ENCODE measurements at places on chromosomes 5 and 9.

DNA sequence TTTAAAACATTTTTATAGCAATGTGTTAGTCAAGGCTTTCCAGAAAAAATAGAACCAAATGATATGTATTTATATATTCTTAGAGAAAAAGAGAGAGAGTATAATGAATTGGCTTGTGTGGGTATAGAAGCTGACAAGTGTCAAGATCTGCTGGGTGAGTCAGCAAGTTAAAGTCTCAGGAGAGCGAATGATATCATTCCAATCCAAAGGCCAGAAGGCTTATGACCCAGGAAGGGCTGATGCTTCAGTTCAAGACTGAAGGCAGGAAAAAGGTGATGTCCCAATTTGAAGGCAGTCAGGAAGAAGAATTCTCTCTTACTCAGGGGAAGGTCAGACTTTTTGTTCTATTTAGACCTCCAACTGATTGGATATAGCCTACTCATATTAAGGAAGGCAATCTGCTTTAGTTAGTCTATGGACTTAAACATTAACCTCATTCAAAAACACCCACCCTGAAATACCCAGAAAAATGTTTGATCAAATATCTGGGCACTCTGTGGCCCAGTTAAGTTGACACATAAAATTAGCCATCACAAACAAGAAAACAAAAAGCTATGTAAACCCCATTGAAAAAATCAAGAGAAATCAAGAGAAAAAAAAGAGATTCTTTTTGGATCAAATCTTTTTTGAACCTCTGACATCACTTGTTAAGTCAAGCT is 189.6 kb downstream of the PIK3R1 start:
- DNase-seq, result no peak

GRCh38 chr9:130036099-130036498 is 6.9 kb downstream of the FNBP1 start:
- no peak for DNase-seq

DNA sequence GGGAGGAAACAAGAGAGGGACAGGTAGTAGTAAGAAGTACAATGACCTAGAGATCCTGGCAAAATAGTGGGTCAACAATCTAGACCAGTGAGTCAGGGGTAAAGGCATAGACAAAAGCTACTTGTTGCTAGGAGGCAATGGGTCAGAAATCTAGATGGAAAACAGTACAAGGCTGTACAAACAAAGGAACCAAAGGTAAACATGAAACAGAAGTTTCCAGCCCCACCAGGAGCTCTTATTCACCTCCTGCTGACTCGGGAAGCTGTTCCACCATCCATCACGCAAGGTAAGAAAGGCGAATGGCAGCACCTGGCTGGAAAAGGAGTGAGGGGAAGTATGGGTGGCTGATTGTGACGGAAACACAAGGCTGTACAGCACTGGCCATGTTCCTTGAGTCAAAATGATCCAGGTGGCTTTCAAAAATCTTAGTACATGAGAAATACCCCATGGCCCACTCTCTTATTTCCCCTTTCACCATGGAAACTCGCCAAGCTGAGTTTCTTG is 70.5 kb upstream of the RAI14 start:
- no peak for DNase-seq

DNA sequence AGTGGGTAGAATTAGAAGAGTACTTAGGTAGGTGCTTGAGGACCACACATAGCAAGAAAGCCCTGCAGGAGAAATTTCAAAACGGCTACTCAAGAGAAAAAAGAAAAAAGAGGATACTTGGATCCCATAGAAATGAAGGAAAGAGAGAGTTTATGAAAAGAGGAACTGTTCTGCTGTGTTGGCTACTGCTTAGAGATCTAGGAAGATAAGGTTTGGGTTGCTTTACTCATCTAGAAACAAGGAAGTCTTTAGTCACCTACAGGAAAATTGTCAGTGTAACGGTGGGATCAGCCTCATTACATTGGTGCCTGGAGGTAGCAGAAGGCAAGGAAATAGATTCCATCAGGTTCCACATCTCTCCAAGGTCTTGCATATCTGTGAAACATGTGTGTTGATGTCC is 14.8 kb upstream of the C5orf46 start:
- no peak for DNase-seq

DNA sequence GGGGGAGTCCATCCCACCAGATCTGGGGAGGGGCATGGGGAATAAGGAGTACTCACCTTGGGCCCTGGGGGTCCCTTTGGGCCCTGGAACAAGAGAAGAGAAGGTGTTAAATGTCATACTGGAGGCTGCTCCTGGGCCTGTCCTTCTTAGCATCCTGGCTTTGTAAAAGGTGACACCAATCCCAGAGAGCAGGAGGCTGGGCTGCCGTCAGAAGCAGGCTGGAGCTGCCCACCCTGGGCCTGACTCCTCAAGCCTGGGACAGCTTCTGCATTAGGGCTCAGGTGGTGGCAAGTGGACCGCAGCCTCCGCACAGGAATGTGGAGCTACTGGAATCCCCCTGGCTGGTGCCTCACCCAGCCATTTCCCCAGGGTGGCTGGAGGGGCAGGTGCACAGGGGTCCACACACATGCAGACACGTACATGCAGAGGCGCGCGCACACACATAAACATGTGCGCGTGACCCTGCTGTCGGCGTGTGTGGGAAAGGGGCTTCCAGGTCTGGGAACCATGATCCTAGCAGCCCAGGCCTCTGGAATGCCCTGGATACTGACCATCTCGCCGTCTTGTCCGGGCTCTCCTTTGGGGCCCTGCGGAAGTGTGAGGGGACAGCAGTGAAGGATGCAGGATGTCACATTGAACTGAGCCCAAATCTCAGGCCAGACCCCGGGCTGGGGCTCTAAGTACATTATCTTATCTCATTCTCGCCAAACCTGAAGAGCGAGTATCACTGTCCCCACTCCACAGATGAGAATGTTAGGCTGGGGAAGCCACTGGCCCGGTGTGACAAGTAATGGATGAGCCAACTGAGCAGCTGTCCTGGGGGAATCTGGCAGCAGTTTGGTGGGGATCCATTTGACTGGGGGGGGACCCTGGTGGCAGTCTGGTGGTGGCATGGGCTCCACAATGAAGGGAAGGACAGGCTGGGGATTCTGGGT is 29.3 kb upstream of the PHYKPL start:
- DNase-seq, result no peak

DNA sequence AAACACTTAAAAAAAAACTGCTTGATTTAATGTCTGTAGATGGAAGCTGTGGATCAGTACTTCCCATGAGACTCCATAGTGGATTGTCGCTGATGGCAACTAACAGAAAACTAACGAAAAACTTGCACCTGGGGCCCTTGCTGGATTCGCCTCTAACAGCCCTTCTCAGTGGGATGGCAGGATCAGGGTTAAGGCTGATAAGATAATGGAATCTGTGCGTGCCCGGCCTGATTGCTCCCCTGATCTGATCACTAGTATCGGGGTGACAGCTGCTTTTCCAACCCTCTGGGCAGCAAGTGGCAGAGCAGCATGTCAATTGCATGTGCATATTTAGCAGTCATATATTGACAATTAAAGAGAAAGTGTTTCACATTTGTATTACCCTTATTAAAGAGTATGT is 185.8 kb upstream of the ELAVL2 start:
- DNase-seq, result no peak

- DNase-seq, result no peak
Measured at GRCh38 chr9:106146066-106146840, 451.9 kb downstream of the TMEM38B start.

DNA sequence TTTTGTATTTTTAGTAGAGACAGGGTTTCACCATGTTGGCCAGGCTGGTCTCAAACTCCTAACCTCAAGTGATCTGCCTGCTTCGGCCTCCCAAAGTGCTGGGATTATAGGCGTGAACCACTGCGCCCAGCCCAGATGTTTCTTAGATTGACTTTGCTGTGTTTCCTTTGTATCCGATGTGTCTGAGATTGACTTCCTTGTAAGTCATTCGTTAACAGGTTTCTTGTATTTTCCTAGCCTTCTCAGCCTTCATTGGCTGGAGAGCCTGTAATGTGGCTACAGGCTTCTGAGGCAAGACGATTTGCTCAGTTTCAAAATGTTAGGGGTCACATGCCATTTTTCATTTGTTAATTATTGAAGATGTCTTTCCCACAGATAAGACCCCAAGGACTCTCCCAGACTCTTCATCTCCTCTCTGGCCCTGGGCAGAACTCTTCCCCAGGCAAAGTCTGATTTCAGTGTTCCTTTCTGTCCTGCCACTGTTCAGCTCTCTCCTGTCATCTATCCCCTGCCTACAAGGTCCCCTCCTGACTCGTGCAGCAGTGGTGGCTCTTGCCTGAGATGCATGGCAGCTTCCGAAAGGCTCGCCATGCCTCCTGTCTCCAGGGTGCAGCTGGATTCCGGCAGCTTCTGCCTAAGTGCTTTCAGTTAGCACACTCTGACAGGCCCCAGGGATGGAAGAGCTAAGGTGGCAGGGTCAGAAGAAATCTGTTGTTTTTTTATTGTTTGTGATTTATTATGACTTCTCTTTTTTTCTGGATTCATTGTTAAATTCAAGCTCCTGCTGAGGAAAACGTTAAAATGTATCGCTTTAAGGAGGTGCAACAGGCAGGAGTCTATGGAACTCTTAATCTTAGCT is 206.4 kb downstream of the AOPEP start:
- DNase-seq, result no peak

DNA sequence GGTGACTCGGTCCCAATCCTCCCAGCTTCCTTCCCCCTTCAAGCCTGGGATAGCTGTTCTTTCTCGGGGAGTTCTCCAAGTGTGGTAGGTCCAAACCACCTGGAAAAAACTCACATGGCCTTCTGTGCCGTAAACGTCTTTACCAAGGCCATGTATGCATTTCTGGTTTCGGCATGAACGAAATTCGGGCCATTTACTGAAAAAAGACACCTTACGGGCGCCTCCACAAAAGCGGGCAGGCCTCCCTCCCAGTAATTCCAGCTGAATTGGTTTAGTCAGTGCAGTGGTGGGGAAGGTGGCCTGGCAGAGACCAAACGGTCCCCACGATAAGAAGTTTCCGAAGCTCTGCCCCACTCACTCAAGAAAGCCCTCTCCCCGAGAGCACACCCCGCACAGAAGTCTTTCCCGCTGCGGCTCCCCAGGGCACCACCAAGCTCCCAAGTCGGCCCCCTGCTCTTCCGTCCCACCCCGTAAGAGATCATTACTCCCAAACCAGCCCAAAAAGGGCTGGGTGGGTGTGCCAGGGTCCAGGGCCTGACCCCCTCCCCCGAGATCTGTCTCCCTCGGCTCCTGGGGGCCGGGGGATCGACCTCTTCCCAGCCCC is 86.3 kb upstream of the MELK start:
- DNase-seq, result no peak

- DNase-seq, result no peak
Measured at GRCh38 chr5:143403334-143403592, 223 bp downstream of the NR3C1 start.
